ENCODE measurements at places on chromosomes 3 and 15.

DNA sequence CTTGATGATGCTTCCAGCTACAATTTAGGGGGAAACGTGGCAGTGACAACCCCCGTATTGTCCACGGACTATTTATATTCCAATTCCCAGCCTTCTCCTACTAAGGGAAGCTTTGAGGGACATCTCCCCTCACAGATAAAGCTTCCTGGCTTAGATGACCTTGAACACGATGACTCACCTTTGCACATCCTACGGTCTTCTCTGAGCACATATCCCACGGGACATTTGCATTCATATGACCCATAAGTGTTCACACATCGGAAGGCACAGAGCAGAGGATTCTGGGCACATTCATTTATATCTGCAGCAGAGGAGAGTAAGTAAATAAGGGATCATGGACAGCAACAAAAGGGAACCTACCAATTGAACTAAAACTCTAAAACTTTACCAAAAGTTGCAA is 101.5 kb downstream of the DUT start:
- DNase-seq = no peak

GRCh38 chr3:40924559-40925141 is 274.7 kb upstream of the CTNNB1 start:
- no peak for DNase-seq

DNA sequence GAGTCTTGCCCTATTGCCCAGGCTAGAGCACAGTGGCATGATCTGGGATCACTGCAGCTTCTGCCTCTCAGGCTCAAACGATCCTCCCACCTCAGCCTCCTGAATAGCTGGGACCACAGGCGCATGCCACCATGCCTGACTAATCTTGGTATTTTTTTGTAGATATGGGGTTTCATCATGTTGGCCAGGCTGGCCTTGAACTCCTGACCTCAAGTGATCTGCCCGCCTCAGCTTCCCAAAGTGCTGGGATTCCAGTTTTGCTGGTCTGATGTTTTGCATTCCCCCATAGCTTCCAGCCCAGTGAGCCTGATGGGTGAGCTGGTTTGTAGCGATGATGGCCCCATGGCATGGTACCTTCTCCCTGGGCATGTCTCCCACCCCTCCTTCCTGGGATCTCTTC is 4.7 kb upstream of the MESP1 start:
- DNase-seq = no peak

- DNase-seq = no peak
Measured at GRCh38 chr3:156723182-156723619, 48.8 kb downstream of the TIPARP start.

- no peak for DNase-seq
Measured at GRCh38 chr15:101570241-101570640, 80.7 kb upstream of the PCSK6 start.

GRCh38 chr3:134885877-134886621 is 91.0 kb downstream of the EPHB1 start:
- no peak for DNase-seq
